ENCODE measurements at places on chromosomes 7 and 10. TPM values are rescaled to one million over a fixed set of nuclear protein-coding genes. Genes with fewer than 3 reads are reported as not detected.

GRCh38 chr7:121875203-121875602, 2.2 kb downstream of the PTPRZ1 start:
- DNase-seq = no peak

DNA sequence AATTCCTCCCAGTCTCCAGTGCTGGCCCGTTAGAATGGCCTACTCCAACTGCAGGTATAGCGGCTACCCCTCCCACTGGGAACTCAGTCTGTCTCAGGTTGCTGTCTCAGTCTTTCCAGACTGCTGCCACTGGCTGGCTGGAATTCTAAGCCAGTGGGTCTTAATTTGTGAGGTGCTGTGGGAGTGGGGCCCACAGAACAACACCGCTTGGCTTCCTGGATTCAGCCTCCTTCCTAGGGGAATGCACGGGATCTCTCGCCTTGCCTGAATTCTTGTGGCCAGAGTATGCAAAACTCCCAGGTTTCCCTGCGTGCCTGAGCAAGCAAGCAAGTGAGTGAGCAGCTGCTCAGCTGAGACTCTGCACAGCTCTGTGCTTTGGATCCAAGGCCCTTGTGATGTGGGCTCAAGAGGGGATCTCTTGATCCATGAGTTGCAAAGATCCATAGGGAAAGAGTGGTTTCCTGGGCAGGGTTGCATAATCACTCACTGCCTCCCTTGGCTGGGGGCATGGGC, 41.5 kb upstream of the GPR141 start:
- DNase-seq = no peak

DNA sequence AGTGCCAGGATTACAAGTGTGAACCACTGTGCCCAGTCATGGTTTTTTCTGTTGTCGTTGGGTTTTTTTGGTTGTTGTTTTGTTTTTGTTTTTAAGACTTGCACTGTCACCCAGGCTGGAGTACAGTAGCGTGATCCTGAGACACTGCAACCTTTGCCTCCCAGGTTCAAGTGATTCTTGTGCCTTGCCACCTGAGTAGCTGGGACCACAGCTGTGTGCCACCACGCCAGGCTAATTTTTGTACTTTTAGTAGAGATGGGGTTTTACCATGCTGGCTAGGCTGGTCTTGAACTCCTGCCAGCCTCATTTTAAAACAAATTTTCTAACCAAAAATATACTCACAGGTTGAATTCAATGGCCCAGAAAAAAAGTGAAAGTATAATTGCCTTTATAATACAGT, 174.1 kb downstream of the AHR start:
- no peak for DNase-seq

Gene FRMD4A
- 0.36 TPM for total RNA-seq

GRCh38 chr7:1810961-1811849, 141.1 kb downstream of the ELFN1 start:
- no peak for DNase-seq

Gene PSAP
- 324 TPM for total RNA-seq

- peak; percentile 63 for DNase-seq
Observed at GRCh38 chr10:35127289-35127891, 744 bp downstream of the CREM start.

GRCh38 chr7:120588416-120588815, 269.5 kb downstream of the TSPAN12 start:
- DNase-seq = no peak

GRCh38 chr7:143050931-143051330, 1.2 kb upstream of the OR6V1 start:
- no peak for DNase-seq

GRCh38 chr10:30935078-30935477, 96.6 kb downstream of the ZNF438 start:
- no peak for DNase-seq

Gene ARF5
- 121 TPM for total RNA-seq

Gene TET1
- total RNA-seq = 5.9 TPM

GRCh38 chr7:127922656-127923055, 108.6 kb downstream of the LRRC4 start:
- DNase-seq = no peak

Gene GPR15LG
- not detected for total RNA-seq

Gene SUN3
- total RNA-seq = 1.3 TPM

DNA sequence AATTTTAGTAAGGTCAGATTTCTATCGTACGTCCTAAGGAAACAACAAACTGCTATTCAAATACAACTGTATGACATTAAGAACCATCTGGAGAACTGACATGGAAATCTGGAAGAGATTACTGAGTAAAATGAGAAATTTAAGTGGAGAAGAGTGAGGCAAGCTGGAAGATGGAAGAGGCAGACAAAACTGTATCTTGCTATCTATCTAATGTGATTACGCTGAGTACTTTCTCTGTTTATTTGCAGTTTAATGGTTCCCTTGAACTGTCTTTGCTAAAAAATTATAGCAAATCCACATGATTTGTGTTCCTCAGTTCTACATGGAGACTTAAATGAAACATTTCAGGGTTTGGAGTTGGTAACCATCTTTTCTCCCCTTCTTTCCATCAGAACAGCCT, 927.1 kb upstream of the MBL2 start:
- DNase-seq = no peak

GRCh38 chr10:99809931-99810615, 27.6 kb downstream of the ABCC2 start:
- DNase-seq = no peak
